ENCODE measurements at places on chromosomes 1 and 21.

GRCh38 chr1:117897551-117897950 lies 31.9 kb downstream of the GDAP2 start:
- no peak for DNase-seq

GRCh38 chr21:28734522-28735175 lies 258.0 kb downstream of the LTN1 start:
- no peak for DNase-seq

- no peak for DNase-seq
Measured at GRCh38 chr21:36773995-36774394, 75.1 kb downstream of the SIM2 start.

- no peak for DNase-seq
Measured at GRCh38 chr1:106746448-106747085, 309.9 kb upstream of the PRMT6 start.

- DNase-seq = no peak
Measured at GRCh38 chr21:34009193-34009592, 64.2 kb upstream of the MRPS6 start.

GRCh38 chr1:164930833-164931232 lies 371.8 kb downstream of the PBX1 start:
- no peak for DNase-seq

DNA sequence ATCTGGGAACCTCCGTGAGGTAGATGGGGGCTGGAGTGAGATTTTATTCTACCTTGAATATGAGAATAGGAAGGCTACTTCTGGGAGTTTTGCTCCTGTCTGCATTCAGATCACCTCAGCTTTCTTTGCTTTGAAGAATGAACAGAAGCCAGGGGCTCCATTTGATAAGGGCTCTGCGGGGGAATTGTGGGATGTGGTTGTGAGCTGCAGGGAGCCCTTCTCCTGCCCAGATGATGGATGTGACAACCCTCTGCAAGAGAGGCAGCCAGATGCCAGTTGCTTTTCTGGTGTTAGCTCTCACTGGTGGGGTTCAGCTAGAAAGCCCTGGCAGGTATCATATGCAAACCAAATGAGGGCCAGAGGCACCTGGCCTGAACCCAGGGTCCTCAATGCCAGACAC lies 21.5 kb downstream of the IER5 start:
- DNase-seq = no peak
